Activated T-helper 9 cell treated with anti-CD3 and anti-CD28 coated beads, Interleukin-2, amount 50 U/mL, for 16 hours (primary cell): ENCODE measurements at places on chromosomes 5 and 9.

DNA sequence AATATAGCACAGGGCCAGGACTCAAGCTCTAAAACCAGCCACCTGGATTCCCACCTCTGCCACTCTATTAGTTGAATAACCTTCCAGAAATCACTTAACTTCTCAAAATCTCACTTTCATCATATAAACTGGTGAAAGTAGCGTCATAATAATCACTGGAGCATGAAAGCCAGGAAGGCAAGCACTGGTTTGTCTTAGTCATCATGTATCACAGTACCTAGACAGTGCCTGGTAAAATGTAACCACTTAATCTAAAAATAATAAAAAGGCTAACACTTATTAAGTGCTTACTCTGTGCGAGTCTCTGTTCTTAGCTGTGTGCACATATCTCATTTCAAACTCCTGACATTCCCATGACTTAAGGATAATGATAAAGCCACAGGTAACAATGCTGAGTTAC is 109.4 kb downstream of the ASTN2 start:
- DNase-seq: no peak

DNA sequence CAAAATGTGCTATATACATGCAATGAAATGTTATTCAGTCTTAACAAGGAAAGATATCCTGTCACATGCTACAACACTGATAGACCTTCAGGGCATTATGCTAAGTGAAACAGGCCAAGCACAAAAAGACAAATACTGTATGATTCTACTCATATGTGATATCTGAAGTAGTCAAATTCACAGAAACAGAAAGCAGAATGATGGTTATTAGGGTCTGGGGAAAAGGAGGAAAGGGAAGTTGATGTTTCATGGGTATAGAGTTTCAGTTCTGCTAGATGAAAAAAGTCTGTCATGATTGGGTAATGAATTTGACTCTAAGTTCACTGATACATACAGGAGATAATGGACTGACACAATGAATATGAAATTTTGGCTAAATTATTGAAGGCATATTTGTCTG is 11.2 kb upstream of the RIC1 start:
- DNase-seq: no peak

DNA sequence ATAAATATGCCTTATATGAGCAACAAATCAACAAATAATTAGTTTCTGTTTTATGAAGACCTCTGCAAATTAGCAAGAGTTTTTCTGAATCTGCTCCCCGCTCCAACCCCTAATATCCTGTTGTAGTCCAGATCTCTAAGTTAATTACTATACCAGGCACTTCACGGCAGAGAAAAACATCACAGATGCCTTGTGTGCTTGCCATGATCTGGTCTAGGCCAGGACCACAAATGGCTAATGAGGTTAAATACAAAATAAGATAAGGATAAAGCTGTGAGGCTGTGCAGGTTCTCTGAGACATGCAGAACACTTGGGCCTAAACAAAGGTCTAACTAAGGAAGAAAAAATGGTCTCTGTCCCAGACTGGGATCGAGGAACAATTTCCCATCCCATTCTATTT is 150.8 kb downstream of the SLIT3 start:
- DNase-seq: no peak

- DNase-seq: peak; percentile 29
Measured at GRCh38 chr9:91711755-91712601, 238.1 kb downstream of the ROR2 start.

DNA sequence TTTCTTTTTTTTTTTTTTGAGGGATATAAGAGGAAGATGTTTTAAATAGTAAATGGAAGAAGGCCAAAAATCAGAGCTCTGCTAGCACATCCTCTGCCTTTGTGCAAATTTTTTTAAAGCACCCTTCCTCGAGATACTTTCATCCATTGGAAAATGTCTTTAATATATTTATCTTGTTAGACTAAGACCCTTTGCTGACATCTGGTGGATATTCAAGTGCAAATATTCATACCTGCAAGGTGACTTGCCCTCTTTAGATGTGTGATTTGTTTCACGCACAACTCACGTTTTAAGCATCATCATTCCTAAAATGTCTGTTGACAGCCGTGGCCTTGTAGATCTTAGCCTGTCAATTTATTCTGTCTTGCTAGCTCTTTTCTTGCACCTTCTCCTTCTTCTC is 258.5 kb downstream of the AGTPBP1 start:
- no peak for DNase-seq

DNA sequence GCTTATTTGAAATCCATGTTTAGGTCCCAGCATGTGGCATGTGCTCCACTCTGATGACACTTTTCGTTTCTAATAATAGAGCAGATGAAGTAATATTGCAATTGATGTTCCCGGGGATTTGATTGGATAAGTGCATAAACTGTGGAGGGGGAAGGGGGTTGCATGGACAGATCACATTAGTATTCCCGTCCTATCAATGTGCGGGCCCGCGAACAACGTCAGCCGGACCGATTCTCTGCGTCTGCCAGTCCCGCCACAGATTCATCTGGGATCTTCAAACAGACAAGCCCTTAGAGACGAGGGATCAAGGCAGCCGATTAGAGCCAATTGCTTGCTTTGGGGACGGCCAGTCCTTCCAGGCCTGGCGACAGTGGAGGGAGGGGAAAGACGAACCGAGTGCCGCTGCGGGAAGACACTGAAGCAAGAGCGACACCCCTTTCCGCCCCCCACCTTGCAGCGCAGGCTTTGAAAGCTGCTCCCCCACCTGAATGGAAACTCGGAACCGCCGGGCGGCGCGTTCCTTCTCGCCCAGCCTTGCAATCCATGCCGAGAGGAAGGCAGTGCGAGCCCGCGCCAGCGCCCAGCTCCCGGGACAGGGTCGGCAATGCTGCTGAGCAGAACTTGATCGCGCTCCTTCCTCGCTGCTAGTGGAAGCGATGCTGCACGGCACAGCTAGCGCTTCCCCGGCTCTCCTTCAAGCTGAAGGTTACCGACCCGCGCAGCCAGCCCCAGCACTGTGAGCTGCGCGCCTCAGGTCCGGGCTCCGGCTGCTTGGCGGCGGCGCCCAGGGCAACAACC is at the start of gene RGS7BP:
Gene RGS7BP (plus strand): TSS at position 247 of the 798 bp plus-strand sequence. CDS start 610 bp downstream, outside the sequence.
- DNase-seq: no peak

DNA sequence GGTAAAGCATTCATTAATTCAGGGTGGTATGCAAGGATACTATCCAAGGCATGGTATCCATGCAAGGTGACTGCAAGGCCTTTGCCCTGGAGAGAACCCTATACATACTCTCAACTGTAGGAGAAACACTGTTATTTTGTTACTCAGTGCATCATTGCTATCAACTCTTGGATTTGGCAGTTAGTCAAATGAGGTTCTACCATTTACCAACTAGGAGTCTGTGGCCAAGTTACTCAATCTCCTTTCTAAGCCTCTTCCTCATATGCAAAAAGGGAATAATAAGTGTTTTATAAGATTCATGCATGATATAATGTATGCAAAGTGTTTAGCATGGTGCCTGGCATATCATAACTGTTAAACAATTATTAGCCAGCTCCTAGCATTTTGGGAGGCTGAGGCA is 4.0 kb downstream of the PCDHGC3 start:
- no peak for DNase-seq

DNA sequence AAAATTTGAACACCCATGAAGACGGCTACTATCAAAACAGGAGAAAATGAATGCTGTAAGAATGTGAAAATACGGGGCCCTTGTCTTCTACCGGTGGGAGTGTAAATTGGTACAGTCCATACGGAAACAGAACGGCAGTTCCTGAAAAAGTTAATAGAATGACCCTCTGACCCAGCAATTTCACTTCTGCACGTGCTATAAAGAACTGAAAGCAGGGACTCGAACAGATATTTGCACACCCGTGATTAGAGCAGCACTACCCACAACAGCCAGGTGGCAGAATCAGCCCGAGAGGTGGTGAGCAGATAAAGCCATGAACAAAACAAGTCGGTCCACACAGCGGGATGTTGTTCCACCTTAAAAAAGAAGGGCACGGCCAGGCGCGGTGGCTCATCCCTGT is 22.6 kb upstream of the SLC12A7 start:
- no peak for DNase-seq

GRCh38 chr9:26261503-26262330 is 583.5 kb upstream of the TUSC1 start:
- no peak for DNase-seq

DNA sequence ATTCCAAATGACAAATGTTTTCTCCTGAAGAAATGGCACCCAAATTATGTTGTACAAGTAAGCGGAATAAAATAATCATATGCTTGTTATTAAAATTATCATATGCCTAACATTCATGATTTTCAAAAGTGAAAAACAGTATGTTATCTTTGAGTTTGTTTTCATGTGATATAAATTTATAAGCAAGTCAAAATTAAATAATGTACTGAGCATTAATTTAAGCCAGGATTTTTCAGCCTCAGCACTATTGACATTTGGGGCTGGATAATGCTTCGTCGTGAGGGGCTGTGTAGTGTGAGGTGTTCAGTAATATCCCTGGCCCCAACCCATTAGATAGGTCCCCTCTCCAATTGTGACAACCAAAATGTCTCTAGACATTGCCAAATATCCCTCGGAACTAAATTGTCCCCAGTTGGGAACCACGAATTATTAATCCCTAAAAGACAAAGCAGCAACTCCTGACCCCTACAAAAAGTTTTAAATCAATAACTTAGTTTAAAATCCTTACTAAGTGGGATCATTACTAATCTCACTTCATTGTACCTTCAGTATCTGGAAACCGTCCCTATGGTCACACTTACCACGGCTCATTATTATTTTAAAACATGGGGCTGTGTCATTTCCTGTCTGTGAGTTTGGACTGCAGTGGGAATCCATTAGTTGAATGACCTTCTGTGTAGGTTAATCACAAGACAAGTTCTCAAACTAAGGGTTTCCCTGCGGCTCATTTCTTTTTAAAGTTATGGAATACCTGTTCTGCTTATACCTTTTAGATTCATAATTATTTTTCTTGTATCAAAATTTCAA is 1.3 kb upstream of the NNT start:
- no peak for DNase-seq

DNA sequence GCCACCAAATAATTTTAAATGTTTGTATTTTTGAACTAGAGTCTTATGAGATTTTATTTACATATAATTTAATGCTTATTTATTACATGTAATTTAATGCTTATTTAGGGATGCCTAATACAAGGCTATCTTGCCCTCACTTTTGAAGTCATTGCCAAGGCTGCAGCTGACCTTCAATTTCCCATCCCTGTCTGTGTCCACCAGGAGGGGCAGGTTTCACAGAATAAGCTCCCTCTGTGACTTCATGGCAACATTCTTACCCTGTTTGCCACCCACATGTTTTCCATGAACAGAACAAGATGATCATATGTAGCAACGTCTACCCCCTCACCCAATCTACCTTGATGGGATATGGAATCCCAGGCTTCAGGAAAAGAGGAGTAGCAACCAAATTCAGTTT is 27.0 kb downstream of the C5 start:
- DNase-seq: no peak

DNA sequence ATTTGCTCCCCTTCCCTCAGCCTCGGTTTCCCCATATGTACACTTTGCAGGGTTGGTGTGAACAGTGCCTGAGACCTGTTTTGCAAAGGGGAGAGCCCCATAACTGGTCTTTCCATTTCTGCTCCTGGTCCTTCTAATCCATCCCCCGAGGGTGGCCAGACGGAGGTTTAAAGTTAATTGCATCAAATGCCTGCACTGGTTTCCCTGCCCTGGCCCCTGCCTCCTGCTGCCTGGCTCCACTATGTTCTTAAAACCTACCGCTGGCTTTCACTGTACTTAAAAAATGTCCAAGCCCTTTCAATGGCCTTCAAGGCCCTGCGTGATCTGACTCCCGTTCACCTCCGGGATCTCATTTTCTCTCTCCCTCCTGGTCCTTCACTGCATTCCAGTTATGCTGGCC is 183.0 kb downstream of the RGS3 start:
- DNase-seq: no peak

GRCh38 chr5:163915481-163915961 is 410.1 kb downstream of the MAT2B start:
- no peak for DNase-seq

- DNase-seq: no peak
Measured at GRCh38 chr5:172527559-172527958, 73.2 kb upstream of the SH3PXD2B start.

DNA sequence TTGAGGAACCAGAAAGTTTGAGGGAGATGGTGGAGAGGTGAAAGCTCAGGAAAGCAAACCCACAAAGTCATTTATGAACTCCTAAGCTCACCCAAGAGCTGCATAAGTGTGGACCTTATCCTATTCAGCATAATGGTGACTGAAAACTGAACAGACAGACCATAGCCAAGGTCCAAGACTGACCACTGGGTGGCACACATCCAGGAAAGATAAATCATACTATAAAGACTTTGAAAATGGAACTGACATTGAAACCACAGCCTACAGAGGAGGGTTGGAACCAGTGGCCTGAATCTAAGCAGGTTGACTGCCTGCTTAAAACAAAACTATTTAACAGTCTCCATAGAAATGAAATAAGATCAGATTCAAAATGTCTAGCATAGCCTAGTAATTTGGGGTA is 121.0 kb upstream of the RGS7BP start:
- DNase-seq: no peak

- no peak for DNase-seq
Measured at GRCh38 chr9:4887556-4887955, 94.8 kb downstream of the RCL1 start.

DNA sequence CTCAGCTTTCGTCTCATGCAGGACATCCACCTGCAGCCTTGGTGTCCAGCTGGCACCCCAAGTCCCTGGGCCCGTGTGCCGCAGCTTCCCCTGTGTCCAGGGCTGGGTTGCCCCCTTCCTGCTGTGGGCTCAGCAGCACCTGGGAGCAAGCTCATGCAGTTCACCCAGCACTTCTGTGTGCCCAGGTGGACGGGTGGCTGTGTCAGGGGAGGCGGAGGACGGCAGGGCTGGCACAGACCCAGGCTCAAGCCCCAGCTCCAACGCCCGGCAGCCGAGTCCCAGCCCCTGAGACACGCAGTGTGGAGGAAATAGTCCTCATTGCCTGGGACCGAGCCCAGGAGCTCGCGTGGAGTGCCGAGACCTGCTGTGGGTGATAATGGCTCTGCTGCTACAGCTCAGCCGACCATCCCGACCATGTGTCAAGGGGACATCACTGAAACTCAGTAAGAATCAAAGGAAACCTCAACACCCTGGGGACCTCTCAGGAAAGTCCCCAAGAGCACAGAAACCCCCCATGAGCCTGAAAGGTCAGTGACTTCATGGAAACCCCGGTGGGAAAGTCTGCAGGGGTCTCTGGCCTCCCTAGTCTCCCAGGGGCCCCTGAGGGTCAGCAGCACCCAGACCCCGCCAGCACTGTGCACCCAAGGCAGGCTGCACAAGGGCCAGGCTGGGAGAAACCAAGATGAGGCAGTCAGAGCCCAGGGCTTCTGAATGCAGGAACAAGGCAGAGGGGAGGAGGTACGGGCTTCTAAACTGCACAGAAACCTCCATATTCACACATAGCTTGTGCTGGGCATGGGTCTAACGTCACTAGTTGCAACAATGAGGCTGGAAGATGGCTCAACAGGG is 38.8 kb downstream of the LPCAT1 start:
- no peak for DNase-seq

- DNase-seq: no peak
Measured at GRCh38 chr5:180049185-180049548, 22.4 kb downstream of the RNF130 start.

- DNase-seq: no peak
Measured at GRCh38 chr5:871596-872298, 20.9 kb downstream of the BRD9 start.
